Fibroblast of pulmonary artery (primary cell): ENCODE measurements at places on chromosomes 11 and 22.

- no peak for DNase-seq
Measured at GRCh38 chr22:36874309-36874696, 13.5 kb downstream of the NCF4 start.

GRCh38 chr22:18000441-18001039 is 23.8 kb downstream of the MICAL3 start:
- no peak for DNase-seq

- peak; percentile 88 for DNase-seq
Measured at GRCh38 chr22:35930933-35931332, 97.7 kb downstream of the RBFOX2 start.

DNA sequence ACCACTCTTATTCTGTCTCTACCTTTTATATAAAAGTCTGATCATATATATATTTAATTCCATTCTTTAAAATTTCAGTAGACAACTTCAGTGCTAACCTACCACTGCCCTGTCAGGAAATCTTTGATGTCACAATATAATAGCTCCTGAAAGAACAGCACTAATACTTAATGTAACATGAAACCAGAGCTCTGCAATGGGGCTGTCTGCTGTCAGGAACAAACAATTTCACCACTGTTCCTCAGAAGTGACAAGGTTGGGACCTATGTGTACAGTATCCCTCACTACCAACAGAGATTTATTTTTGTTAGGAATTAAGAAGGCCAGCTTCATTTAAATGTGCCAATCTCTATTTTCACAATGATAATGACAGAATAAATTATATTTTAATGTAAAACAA is 165.5 kb upstream of the C11orf58 start:
- no peak for DNase-seq

DNA sequence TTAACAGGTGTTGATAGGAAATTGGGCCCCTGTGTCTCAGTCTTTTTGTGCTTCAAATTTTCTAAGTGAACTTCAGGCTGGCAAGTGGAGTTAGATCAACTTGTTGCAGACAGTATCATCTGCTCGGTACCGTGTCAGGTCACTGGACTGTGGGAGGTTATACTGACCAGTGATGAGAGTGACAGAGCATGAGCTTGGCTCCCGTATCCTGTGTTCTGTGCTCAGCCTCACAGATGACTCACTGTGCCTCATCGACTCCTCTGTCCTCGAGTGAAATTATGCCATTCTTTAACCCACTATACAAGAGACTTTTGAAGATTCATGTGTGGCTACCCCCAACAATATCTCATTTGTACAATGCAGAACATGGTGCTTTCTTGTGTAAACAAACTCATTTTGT is 7.9 kb downstream of the GRAP2 start:
- no peak for DNase-seq

GRCh38 chr22:46146329-46146728 is 4.0 kb upstream of the PPARA start:
- no peak for DNase-seq

DNA sequence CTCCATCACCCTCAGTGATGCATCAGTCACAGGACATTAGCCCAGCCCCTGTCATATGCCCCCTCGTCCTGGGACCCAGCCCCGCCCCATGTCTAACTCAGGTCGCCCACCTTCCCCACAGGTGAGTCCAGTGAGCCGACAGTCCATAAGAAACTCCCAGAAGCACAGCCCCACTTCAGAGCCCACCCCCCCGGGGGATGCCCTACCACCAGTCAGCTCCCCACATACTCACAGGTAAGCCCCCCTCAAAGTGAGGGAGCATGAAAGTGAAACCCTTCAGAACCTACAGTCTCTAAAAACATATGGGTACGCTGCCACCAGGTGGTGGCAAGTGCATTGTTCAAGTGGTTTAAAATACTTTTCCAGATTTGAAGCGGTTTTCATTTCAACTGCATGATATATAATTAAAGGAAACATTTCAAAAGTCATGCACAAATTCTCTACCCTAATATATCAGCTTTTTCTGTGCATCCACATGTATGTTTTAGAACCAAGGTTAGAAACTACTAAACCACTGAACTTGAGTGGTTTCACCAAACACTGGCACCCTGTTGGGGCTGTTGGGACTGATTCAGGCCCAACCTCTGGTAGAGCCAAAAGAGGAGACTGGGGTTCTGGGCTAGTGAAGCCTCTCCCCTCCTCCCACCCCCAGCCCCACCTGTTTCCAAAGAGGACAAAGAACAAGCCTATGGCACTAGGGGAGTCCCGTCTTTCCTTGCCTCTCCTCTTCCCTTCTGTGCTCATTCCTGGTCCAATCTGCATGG is 17.3 kb downstream of the EPS8L2 start:
- DNase-seq = peak; percentile 73

DNA sequence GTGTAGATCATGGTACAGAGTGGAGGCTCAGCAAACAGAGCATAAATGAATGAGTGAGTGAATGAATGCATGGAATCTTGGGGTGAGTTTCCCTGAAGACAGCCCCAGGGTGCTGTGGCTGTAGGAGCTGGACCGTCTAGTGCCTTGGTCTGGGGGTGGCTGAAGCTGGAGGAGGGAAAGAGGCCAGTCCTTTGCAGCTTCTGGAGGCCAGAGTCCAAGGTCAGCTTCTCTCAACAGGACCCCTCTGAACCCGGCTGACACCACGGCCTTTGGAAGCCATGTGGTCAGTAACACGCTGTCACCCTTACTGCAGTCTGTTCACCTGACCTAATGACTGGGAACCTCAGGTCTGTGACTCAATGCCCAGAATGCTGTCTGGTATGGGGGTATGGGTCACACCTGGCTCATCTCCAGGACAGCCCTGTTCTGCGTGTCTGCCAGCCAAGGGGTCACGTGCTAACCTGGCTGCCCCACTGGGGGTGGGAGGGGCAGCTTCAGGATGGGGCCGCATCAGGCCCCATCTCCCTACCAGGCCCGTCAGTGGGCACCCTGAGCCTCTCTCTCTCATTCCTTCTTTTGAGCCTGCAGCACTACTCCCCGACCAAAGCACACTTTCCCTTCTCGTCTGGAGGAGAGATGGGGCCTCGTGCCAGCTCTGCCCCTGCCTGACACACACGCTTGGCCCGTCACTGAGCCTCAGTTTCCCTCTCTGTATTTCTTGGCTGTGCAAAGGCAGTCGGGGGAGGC is 24.1 kb upstream of the CHKA start:
- DNase-seq = no peak

DNA sequence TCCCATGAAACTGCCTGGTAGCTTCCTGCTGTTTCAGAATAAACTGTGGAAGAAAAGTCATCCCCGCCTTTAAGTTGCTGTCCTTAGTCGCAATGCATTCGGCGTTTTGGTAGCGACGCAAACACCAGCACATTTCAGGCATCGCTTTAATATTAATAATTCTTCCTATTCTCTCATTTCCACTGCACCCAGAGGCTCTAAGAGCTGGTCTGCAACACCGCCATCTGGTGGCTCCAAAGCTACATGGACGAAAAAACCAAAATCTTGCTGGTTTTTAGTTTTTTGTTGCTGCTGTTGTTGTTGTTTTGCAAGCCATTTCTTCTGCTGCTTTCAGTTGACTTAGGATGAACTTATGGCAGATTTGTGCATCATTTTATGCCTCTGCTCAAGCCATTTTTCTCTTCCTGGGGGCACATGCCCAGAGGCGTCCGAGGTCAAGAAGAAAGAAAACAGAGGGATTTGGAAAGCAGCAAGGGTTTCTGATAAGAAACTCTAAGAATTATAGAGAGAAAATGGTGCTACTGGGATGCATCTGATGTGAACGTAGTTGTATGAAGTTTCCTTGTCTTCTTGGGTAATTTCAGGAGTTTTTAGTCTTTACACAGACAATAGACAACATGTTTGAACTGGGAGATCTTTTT is 345.4 kb upstream of the KIRREL3 start:
- peak; percentile 37 for DNase-seq

DNA sequence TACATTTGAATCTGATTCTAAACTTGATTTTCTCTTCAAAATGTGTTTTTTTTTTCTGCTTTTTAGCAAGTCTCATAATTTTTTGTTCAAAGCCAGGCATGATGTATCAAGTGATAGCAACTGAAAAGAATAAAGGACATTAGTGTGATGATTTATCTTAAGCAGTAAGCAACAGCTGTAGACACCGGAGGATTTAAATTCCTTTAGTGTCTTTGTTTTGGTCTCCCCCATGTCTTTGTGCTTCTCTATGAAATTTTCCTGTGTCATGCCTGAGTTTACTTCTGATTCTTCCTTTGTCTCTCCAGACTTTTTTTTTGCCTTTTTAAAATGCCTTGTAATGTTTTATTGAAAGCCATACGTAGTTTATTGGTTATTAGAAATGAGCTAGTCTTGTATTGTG is 934.2 kb upstream of the RAG2 start:
- DNase-seq = no peak

DNA sequence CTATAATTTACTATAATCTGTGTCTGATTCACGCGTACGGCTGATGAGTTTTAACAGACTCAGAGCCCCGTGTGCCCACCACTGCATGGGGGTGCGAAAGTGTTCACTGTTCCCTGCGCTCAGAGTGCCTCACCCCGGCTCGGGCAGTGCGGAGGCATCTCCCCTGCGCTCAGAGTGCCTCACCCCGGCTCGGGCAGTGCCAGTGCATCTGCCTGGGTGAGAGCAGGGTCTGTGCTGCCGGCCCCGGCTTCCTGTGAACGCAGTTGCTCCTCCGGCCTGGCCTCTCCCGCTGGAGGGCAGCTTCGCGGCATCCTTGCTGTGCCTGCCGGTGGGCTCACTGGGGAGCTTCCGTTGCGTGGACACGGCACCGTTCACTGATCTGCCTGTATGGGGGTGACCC is 14.2 kb downstream of the PTDSS2 start:
- DNase-seq = no peak

DNA sequence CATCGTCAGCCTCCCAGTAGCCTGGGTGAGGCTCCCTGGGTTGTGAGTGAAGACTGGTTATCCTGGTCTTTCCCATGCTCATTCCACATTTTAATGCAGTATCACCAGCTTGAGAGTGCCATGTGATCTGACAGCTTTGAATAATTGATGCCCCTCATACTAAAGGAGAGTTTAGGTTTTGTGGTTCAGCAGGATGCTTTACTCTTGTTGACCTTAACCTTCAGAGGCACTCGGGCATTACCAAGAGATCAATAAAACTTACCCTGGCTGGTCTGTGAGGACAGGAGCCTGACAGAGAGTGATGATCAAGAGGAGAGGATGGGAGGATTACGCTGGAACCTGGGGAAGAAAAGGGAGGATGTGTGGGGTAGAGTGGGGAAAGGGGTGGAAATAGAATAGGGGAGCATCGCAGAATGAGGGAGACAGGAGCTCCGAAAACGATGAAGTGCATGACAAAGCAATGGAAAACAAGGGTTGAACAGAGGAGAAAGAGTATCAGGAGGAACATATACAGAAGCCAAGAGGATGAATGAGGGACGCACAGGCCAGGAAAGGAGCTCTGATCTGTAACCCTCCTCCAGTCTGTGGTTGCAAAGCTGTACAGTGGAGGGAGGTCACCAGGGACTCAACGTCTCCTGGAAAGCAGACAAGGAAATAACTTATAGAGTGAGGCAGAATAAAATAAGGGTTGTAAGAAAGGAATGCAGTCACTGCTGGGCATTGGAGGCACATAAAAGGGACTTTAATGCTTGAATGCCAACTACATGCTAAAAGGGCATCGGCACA is 594.5 kb downstream of the NTM start:
- DNase-seq = no peak

- peak; percentile 74 for DNase-seq
Measured at GRCh38 chr22:24137595-24137994, 43.7 kb upstream of the SUSD2 start.

- DNase-seq = no peak
Measured at GRCh38 chr22:46660604-46661201, 40.5 kb downstream of the GRAMD4 start.

DNA sequence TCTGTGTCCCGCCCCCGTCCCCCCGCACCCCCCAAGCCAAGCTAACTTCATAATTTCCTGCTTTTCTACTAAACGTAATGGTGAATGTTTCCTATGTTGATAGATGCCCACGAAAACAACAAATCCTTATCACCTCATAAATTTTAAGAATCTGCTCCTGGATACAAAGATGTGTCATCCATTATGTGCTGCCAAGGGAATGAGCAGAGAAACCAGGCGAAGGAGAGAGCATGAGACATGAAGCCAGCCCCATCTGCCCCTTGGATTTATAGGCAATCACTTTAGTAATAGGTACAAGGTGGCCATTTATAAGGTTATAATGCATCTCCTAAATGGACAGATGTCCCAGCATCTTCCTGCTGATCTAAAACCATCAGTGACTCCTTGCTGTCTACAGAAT is 30.3 kb downstream of the LAYN start:
- DNase-seq = no peak

DNA sequence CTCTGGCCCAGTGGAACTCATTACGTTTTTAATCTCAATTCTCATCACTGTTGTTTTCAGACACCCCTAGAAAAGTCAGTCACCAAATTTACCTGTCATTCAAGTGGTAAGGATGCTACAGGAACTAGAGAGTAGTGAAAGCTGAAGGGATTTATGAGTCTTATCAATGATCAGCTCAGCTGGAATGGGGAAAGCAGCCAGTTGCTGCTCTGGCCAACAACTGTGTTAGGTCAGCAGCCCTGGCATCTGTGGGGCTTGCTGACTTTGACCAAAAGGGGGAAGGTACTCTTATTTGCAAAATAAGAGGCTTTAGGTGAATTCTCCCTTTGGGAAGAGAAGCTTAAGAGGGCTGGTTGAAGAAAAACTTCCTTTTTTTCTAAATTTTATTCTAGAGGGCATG is 76.2 kb upstream of the HORMAD2 start:
- DNase-seq = no peak

DNA sequence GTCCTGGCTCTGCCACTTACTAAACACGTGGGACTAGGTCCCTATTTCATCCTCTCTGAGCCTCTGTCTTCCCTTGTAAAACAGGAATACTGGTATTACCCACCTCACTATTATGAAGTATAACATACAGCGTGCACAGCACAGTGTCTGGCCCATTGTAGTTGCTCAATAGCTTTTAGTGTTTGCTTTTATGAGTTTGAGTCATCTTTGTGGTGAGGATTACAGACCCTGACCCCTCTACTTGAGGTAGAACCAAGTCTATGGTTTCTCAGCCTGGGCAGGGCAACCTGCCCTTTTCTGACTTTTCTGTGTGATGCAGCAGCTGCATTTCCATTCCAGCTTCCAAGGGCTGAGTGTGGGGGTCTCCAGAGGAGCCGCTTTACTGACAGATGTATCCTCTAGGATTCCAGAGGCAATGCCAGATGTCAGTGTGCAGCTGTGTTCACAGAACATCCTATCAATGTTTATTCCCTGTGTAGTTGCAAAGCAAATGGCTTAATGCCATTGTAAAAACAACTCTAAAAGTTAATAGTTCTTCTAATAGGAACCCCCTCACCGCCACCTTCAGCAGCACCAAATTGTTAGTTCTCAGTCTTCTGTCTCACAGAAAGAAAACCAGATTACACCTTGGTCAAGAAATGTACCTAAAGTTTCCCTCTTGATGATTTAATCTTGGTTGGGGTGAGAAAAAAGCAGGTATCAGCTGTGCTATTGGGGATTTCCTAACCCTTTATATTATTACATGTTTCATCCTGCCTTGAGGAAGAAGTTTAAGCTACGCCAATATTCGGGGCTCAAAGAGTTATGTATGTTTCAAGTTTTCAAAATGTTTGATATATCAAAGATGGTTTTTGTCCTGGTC is 16.8 kb downstream of the PRR5L start:
- peak; percentile 46 for DNase-seq

GRCh38 chr22:42945736-42946135 is 69.2 kb downstream of the PACSIN2 start:
- DNase-seq = no peak

GRCh38 chr11:121337740-121338272 is 45.2 kb downstream of the SC5D start:
- no peak for DNase-seq
